ENCODE measurements at places on chromosomes 3 and 15.

- peaks cover 1% of the 10 kb centered on the region for H3K36me3 ChIP-seq
- peaks cover 4% of the 10 kb centered on the region for H3K27me3 ChIP-seq
- H3K4me3 ChIP-seq: no peak overlapping the region
- no peak overlapping the region for H3K27ac ChIP-seq
- H3K4me1 ChIP-seq: no peaks in the 10 kb centered on the region
- no peak for DNase-seq
These were observed 28.8 kb upstream of the TF start for GRCh38 chr3:133717424-133717823.

DNA sequence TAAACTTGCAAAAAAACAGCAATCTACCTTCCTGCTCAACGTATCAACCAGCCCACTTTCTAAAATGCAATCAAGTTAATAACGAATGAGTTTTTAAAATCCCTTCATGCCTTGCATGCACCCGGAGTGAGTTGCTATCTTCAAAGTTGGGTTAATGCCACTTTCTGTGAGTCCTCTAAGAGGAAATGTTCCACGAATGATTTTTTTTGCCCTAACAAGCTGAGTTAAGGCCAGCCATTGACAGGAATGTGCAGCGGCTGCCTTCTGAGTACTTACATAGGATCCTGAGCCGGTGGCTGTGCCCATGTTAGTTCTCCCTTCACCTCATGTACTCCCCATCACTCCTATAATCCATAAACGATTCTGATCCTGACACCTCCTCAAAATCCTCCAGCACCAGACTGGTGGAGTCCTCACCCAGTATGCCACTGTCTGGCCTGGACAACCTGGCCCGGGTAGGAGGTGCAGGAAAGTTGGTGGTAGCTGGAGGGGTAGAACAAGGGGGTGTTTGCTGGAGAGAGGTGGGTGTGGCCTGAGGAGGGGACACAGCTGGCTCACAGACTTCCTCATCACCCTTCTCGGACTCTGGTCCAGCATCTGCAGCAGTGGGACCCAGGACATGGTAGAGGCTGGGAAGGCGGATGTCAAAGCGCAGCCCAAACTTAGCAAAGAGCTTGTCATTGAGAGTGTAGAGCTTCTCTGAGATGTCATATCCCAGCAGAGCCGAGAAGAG lies 12.4 kb downstream of the POPDC2 start:
- H3K27ac ChIP-seq: no peak overlapping the region
- H3K27me3 ChIP-seq: no peaks in the 10 kb centered on the region
- no peak overlapping the region for H3K4me3 ChIP-seq

- H3K36me3 ChIP-seq: no peaks in the 10 kb centered on the region
- DNase-seq: no peak
- H3K4me1 ChIP-seq: peaks cover 5% of the 10 kb centered on the region
- H3K27me3 ChIP-seq: no peaks in the 10 kb centered on the region
These were observed 301.7 kb upstream of the UMPS start for GRCh38 chr3:124428372-124429128.

DNA sequence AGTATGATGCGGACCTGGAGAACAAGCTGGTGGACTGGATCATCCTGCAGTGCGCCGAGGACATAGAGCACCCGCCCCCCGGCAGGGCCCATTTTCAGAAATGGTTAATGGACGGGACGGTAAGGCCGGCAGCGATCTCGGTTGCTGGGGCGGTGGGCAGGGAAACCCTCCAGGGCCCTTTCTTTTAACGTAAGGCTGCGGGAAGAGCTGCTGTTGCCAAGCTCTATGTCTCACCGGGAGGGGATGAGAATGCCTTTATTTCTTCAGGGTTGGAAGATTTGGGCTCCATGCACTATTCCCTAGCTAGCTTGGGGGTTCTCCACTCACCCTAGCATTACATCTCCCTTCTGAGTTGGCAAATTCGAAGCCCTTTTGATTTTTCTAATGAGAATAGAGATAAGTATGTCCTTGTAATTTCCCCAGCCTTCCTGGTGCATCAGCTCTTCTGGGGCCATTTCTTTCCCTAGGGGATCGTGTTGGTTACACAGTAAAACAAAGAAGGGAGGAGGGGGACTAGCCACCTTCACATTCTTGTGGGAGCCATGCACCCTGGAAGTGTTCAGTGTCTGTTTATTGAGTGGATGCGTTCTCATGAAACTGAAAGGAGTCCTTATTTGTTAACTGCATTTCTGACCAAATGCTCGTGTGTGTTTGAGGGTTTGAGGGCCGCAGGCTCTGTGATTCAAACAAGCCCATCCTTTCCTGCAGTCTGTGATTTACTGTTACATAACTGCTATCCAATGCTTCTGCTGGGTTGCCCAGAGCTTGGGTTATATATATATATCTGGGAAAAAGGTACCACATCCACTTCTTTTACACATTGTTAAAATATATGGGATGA lies 982 bp downstream of the TAGLN3 start:
- DNase-seq: no peak
- no peak overlapping the region for H3K27ac ChIP-seq
- H3K4me3 ChIP-seq: peak overlapping the region; percentile 90

- no peak for DNase-seq
- no peaks in the 10 kb centered on the region for H3K36me3 ChIP-seq
- H3K27me3 ChIP-seq: no peaks in the 10 kb centered on the region
- H3K4me3 ChIP-seq: no peak overlapping the region
These were observed 20.0 kb upstream of the TMOD3 start for GRCh38 chr15:51809457-51809856.

- no peak overlapping the region for H3K27ac ChIP-seq
- H3K4me1 ChIP-seq: peaks cover 5% of the 10 kb centered on the region
These were observed 129.8 kb downstream of the FGF12 start for GRCh38 chr3:192597506-192597905.

DNA sequence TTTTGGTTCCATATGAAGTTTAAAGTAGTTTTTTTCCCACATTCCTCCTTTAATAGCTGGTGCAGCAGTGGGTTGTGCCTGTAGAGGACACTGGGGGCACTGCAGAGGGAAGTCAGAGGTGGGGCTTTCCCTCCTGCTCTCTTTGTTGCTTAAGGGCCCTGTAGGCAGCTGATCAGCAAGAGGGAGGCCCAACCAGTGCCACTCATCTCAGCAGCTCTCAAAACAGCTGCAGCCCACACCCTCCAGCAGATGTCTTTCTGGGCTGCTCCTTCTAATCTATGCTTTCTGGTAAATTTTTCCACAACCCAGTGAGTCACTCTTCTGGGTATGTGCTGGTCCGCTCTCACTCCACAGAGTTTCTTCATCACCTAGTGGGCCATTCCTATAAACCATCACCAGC lies 263.8 kb downstream of the FEZF2 start:
- H3K4me3 ChIP-seq: no peak overlapping the region
- peak; percentile 38 for DNase-seq
- no peak overlapping the region for H3K27ac ChIP-seq
- peaks cover 6% of the 10 kb centered on the region for H3K36me3 ChIP-seq
